ENCODE measurements at places on chromosomes 3 and 15.

DNA sequence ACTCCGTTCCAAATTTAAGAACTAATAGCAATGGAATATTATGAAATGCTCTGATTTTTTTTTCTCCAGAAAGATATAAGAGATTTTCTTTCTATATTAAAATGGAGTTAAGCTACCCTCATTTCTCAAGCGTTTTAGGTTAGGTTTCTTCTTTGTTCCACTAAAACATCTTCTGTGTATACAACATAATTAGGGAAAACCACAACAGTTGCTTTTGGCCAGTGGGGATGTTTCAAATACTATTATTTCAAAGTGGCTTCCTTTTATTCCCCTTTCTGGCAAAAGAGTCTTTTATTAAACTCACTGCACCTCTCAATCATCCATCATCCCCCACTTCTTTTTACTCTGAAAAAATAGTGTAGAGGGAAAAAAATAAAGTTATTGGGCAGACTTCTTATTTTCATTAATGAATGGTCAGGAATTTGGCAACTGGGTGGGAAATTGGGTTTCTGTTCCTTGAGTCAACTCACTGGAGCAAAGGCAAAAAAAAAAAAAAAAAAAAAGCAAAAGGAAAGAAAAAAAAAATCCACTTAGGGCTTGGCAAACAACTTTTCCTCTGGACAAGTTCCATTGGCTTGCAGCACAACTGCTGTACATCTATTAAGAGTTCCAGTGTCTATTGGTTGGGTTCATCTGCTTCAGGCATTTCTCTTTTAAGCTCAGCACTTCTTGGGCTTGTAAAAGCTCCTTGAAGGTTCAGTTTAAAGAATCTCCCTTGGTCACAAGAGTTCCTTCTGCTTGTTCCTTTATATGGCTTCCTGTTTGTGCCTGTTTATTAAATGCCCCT, 963.4 kb downstream of the ROBO1 start:
- no peak for DNase-seq

GRCh38 chr15:47027322-47027946, 689.9 kb upstream of the SEMA6D start:
- peak; percentile 46 for DNase-seq

- DNase-seq: no peak
These were observed 111.1 kb downstream of the FBXL22 start for GRCh38 chr15:63708126-63708772.

- DNase-seq: no peak
These were observed 883.5 kb downstream of the SI start for GRCh38 chr3:164194842-164195241.

GRCh38 chr3:104632521-104632920, 734.2 kb upstream of the ALCAM start:
- no peak for DNase-seq

DNA sequence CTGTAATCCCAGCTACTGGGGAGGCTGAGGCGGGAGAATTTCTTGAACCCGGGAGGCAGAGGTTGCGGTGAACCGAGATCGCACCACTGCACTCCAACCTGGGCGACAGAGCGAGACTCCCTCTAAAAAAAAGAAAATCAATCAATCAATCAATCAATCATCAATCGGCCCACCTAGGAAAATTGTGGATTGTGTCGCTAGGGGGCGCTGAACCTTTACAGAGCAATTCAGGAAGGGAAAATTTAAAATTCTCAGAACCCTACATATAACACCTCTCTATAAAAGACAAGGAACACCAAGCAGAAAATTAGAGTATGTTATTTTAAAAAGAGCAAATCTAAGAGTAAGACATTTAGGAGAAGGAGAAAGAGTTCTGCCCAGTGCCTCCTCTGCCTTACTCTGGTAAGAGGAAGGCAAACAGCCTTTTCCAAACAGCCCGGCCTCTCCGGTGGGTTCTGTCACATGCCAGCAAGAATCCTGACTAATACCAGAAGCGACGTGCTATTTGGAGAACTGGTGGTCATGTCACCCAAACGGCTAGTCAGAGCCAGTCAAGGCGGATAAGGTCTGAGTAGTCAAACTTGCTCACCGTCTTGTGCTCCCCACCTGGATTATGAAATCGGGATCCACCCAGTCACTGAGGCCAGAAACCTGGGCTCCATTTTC, 22.3 kb upstream of the SMCO1 start:
- no peak for DNase-seq

DNA sequence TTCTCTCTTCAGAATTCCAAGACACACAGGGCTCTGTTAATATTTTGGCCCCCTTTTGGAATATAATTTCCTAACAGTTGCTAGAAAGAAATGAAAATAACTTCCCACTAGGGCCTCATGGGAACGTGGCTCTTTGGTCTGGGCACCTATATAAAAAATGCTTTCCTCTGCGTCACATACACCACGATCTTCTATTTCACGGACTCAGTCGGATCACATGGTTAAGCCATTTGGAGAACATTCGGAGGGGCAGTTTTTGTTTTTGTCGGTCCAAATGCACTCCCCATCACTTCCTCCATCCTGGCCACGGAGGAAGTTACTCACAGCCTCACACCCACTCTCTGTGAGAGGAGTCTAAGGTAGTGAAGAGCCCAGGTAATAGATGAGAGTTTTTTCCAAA, 21.0 kb downstream of the TMEM44 start:
- DNase-seq: no peak

- DNase-seq: no peak
These were observed 2.6 kb downstream of the PPP1R2 start for GRCh38 chr3:195540511-195540910.

GRCh38 chr3:172153335-172153861, 114.0 kb downstream of the FNDC3B start:
- DNase-seq: no peak

DNA sequence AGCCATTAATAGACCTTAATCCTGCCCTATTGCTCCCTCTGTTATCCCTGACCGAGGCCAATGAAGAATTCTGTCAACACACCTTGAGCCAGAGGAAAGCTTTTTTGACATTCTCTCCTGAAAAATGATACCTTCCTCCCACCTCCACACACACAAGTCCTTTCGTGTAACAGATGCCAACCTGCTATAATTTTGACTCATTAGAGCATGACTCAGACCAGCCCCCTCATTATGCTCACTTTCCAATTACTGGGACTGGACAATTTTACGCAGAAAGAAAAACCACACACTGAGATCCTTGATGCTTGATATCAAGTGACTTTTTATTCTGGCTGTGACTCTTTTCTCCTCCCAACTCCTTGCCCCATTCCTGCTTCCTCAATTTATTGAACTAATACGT, 50.9 kb downstream of the LSAMP start:
- DNase-seq: peak; percentile 99

DNA sequence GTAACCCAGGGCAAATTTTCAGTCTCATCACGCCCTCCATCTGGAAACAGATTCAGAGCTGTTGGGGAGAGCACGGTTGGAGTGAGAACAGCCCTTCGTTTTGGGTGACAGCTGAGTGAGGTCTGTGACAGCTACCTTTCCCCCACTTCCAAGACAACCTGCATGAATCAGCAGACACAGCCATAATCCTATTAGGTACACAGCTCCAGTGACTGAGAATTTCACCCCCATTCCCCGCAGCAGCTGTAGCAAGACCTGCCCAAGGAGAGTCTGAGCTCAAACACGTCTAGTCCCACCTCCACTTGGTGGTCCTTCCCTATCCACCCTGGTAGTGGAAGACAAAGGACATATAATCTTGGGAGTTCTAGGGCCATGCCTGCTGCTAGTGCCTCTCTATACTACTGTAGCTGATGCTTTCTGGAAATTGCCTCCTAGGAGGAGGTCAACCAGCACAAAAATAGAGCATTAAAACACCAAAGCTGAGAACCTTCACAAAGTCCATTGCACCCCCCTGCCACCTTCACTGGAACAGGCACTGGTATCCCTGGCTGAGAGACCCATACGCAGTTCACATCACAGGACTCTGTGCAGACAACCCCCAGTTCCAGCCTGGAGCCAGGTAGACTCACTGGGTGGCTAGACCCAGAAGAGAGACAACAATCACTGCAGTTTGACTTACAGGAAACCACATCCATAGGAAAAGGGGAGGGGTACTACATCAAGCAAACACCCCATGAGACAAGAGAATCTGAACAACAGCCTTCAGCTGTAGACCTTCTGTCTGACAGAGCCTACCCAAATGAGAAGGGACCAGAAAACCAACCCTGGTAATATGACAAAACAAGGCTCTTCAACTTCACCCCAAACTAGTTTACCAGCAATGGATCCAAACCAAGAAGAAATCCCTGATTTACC, 448.6 kb upstream of the CBLB start:
- no peak for DNase-seq

DNA sequence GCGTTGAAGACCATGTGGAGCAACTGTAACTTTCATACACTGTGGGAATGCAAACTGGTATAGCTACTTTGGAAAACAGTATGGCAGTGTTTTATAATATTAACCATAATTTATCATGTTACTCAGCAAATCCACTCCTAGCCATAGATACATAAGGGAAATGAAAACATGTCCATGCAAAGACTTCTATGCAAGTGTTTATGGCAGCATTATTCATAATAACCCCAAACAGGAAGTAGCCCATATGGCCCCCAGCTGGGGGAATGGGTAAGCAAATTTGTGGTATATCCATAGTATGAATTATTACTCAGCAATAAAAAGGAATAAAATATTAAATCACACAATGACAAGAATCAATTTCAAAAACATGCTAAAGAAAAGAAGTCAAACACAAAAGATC, 23.0 kb upstream of the GATA2 start:
- DNase-seq: no peak

GRCh38 chr15:77507143-77507897, 86.6 kb downstream of the HMG20A start:
- DNase-seq: no peak

GRCh38 chr3:72234391-72234790, 449.4 kb upstream of the PROK2 start:
- no peak for DNase-seq

GRCh38 chr15:100338971-100339444, 2.8 kb downstream of the ADAMTS17 start:
- DNase-seq: peak; percentile 70

GRCh38 chr3:5016211-5017161, 37.2 kb downstream of the BHLHE40 start:
- DNase-seq: no peak

- no peak for DNase-seq
These were observed 230.2 kb downstream of the GBE1 start for GRCh38 chr3:81531263-81531662.

GRCh38 chr3:156334841-156335545, 214.6 kb downstream of the KCNAB1 start:
- DNase-seq: no peak

DNA sequence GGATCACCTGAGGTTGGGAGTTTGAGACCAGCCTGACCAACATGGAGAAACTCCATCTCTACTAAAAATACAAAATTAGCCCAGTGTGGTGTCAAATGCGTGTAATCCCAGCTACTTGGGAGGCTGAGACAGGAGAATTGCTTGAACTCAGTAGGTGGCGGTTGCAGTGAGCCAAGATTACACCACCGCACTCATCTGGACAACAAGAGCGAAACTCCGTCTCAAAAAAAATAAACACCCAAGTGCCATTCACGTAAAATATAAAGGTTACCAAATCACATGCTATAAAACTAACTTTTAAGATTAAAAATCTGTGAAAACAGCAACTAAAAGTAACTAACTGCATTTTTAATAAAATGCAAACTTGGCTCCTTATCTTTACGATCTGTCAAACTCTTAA, 8.9 kb downstream of the TRIM59 start:
- DNase-seq: no peak

DNA sequence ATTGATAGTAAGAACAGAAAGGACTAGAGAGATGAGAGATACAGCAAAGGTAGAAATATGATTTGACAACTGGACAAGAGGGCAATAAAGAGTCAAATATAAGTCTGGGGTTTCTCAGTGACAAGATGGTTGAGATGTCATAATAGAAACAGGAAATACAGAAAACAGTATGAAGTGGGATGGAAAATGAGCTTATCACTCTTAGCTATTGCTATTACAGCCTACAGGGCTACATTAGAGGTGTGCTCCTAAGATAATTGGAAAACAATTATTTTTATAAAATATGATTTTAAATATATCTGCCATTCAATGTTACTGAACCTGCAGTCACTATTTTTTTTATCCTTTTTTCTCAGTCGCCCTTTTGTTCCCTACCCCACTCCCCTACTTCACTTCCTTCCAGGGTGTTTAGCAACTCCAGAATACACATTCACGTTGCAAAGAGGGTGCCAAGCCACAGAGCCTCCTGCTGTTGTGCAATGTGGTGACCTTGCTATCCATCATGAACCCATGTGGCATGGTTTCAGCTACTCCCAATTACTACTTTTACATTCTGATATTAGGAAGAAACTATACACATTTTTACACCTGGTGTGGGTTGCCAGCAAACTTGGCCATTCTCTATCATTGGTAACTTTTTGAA, 6.0 kb downstream of the NRG4 start:
- DNase-seq: no peak

GRCh38 chr3:110624576-110624975, 447.0 kb upstream of the NECTIN3 start:
- no peak for DNase-seq

DNA sequence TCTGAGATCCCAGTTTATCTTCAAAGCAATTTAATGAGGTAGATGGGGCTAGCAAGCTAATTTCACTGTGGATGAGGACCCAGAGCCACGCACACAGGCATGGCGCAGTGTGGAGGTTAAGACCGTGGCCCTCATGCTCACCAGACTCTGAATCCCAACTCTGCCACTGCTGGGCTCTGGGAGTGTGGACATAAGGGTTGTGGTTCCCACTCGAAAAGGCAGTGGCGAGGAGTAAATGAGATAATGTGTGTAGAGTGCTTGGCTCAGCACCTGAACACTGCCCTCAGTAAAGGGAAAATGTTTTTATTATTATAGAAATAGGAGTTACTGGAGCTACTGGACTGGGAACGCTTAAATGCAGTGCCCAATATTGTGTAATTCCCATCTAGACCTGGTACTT, 243.5 kb upstream of the TPM1 start:
- DNase-seq: no peak

DNA sequence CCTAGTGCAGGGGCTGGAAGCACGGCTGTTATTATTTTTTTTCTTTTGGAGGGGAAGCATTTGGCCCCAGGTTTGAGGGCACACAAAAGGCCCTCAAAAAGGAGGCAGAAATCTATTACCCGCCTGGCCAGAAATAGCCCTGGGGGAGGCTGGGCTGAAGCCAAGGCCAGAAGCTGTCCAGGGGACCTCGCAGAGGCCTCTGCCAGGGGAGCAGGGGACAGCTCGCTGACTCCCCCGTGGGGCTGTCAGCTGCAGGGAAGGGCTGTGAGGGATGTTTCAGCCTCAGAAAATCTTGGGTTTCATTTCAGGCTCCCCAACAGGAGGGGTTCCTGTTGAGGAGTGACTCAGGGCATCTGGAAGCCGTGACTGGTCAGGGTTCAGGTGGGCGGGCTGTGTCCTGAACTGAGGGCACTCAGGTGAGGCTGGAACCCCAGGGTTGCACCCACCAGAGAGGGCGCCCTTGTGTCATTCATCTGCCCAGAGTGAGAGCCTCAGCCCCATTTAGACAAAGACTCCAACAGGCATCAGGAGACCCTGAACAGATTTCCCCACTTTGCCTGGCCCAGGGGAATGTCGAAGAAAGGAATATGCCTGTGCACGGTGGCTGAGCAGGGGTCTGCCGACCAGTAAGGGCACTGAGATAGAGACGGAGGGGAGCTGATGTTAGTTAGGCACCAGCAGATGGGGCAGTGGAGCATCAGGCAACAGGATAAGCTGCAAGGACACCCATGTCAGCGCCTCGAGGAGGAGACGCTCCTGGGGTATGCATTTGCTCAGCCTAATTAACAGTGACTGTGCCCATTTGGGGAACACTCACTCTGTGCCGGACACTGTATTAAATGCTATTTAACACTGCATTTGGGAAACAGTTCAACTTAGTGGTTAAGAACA, 43.5 kb upstream of the SLC6A11 start:
- DNase-seq: no peak

GRCh38 chr15:60399931-60400330, 2.1 kb upstream of the ANXA2 start:
- no peak for DNase-seq

All from NCI-H2081 (cell line).